ENCODE measurements at places on chromosomes 7 and 10. TPM values are rescaled to one million over a fixed set of nuclear protein-coding genes. Genes with fewer than 3 reads are reported as not detected.

BRAF gene
- 19.0 TPM for total RNA-seq

POM121 gene
- 4.2 TPM for total RNA-seq

GIMAP4 gene
- total RNA-seq = 0.56 TPM

ASIC3 gene
- under 0.01 TPM for total RNA-seq

SERPINE1 gene
- total RNA-seq = 2,576 TPM

Measured in regular cardiac myocyte (primary cell).